ENCODE measurements at places on chromosomes 4 and X. TPM values are rescaled to one million over a fixed set of nuclear protein-coding genes. Genes with fewer than 3 reads are reported as not detected.
A peak's percentile ranks its signal among the peaks of the same experiment; 100 is the strongest.

The TAPT1 gene
- 70.6 TPM for total RNA-seq

The MAGEB10 gene
- not detected for total RNA-seq

The LANCL3 gene
- 0.05 TPM for total RNA-seq

The OTC gene
- total RNA-seq = not detected

The CTAG1A gene
- total RNA-seq = not detected

The TRPC5OS gene
- not detected for total RNA-seq

The TAF1 gene
- 62.2 TPM for total RNA-seq

GRCh38 chr4:183816882-183817509 lies 88.1 kb upstream of the STOX2 start:
- no peak for DNase-seq

- no peak for DNase-seq
Measured at GRCh38 chr4:48193921-48194468, 59.9 kb upstream of the TXK start.

- DNase-seq = no peak
Measured at GRCh38 chr4:69858690-69859089, 1.3 kb downstream of the SULT1E1 start.

DNA sequence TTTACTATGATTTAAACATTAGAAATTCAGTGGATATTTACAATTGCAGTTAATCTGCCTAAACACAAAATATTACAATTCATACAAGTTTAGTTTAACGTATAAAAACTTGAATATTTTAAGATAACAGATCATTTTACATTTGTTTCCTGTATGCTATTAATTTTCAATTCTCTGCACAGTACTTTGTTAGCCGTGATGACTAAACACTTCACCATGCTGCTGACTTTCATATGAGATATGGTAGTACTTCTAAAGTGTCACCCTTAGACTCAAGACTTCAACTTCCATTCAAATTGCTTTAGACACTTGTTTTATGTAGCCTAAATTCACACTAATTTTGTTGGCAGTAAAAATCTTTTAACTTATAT lies 1646.4 kb upstream of the ADGRL3 start:
- DNase-seq = no peak

GRCh38 chr4:15130441-15130840 lies 128.2 kb downstream of the CPEB2 start:
- DNase-seq = no peak

DNA sequence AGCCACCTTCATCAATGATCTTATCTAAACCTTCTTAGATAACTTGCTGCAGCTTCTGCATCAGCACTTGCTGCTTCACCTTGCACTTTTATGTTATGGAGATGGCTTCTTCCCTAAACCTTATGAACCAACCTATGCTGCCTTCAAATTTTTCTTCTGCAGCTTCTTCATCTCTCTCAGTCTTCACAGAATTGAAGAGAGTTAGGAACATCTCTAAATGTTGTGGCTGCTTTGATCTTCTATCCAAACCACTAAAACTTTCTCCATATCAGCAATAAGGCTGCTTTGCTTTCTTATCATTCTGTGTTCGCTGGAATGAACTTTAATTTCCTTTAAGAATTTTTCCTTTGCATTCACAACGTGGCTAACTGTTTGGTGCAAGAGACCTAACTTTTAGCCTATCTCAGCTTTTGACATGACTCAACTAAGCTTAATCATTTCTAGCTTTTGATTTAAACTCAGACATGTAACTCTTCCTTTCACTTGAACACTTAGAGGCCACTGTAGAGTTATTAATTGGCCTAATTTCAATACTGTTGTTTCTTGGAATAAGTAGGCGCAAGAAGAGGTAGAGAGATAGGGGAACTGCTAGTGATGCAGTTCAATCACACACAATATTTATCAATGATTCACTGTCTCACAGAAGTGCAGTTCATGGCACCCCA lies 36.1 kb upstream of the CORIN start:
- DNase-seq = no peak

DNA sequence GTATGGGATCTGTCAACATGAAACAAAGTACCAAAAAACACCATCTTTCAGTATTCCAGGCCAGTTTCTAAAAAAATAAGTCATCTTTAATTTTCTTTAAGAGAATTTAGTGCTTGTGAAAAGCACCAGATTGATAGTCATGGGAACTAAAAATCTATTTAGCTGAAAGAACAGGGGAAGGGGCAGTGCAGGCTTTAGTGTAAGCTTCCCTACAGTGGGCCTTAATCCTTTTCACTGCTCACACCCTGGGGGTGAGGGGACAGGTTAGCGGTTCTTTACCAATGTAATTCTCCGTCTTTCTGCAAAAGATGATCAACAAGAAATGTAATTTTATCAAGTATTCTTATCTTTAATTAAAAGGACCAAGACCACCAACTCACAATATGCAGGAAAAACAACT lies 47.1 kb downstream of the CHIC2 start:
- no peak for DNase-seq

DNA sequence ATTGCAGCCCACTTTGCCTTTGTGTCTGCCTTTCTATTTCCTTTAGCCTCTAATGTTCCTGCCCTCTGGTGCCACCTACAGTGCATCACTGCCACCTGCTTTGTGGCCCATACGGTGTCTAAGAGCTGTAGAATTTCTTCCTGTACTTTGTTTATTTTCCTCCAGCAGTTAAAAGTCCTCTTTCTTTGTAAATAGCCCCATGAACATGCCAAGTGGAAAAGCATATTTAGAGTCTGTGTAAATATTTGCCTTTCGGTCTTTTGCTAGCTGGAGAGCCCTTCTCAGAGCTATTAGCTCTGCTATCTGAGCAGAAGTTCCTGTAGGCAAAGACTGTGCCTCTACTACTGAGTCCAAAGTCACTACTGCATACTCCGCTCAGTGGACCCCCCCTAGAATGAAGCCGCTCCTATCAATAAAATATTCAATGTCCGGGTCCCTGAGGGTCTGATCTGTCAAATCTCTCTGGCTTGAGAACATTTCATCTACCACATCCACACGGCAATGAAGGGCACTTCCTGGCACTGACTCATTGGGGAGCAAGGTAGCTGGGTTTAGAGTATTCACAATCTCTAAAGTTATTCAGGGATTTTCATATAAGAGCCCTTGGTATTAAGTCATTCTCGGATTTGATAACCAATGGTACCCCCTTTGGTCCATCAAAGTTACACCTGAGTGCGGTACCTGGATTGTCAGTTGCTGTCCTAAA lies 36.3 kb downstream of the SULT1E1 start:
- peak; percentile 37 for DNase-seq

DNA sequence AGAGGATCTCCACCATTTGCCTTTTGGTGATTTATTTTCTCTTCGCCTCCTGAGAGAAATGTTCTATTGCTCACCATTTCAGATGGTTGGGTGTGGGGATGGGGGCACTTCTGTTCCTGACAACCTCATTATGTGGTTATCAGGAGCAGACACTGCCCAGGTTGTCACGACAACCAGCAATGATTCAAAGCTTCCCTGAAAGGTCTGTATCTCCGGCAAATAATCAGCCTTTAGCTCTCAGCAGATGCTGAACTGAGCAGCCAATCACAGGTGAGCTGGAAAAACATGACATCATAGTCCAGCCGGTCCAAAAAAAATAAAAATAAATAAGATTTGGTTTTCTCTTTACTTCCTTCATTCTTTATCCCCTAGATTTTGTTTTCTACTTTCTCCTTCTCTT lies 5.5 kb upstream of the PAK3 start:
- no peak for DNase-seq

GRCh38 chrX:314049-314448 lies 4.5 kb downstream of the GTPBP6 start:
- DNase-seq = no peak

DNA sequence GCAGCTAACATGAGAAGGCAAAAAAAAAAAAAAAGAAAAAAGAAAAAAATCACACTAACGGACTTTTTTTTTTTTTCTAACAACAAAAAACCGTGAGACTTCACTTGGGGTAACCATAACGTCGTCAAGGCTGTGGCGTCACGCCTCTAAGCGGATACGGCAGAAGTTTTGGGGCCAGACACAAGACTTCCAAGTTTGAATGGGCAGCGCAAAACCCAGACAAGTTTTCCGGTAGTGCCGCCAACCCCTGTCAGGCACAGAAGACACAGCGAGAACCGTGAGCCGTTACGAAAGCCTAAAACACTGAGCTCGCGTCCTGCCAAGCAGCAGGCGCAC lies 556 bp upstream of the SMARCA5 start:
- DNase-seq = no peak

- DNase-seq = no peak
Measured at GRCh38 chr4:184215709-184216328, 1.9 kb downstream of the ENPP6 start.

GRCh38 chr4:37793562-37793961 lies 32.9 kb upstream of the PGM2 start:
- no peak for DNase-seq

- no peak for DNase-seq
Measured at GRCh38 chr4:109295081-109295480, 7.4 kb downstream of the COL25A1 start.

GRCh38 chrX:115378471-115378870 lies 89.0 kb downstream of the LUZP4 start:
- DNase-seq = no peak

GRCh38 chrX:15911734-15912550 lies 57.3 kb upstream of the AP1S2 start:
- no peak for DNase-seq

DNA sequence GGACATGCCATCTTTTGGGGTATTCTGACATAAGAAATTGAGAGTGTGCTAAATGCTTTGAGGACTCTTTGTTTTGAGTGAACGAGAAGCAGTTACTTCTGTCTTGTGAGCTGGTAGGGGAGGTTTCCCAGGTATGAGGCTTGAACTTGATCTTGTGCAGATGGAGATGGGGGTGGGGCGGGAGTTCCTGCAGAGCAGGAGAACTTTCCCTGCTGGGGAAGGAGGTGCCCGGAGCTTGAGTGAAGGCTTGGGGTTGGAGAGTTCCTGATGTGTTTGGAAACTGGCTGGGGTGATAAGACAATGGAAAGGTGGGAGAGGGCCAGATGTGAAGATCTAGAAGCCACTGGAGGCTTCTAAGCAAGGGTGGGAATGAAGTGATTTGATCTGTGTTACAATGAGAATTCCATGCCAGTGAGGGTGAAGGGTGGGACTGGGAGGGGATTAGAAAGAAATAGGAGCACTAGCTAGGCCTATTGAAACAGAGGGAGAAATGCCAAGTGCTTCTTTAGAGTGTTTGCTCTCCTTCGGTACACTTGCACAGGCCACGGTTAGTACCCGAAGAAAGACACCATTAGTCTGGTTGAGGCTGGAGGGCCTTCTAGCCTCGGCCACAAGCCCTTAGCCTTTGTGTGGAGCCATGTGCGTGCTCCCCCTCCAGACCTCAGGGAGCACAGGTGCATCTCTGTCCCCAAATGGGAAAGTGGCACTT lies 103.5 kb upstream of the STOX2 start:
- DNase-seq = no peak

- no peak for DNase-seq
Measured at GRCh38 chrX:135522878-135523693, 2.6 kb downstream of the INTS6L start.

GRCh38 chr4:133997436-133997835 lies 204.2 kb downstream of the PABPC4L start:
- no peak for DNase-seq

DNA sequence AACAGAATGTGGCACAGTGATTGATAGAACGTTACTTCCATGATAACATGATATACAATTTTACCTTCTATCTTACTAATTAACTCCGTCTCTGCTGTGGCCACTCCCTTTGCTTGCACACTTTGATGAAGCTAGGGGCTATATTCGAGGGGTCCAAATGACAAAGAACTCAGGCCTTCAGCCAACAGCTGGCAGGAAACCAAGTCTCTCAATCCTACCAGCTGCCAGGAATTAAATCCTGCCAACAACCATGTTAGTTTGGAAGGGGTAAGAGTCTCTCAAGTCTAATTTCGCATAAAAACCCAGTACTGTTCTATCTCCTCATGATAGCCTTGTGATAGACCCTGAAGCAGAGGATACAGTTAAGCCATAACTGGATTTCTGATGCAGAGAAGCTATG lies 1122.9 kb upstream of the PCDH10 start:
- DNase-seq = no peak

DNA sequence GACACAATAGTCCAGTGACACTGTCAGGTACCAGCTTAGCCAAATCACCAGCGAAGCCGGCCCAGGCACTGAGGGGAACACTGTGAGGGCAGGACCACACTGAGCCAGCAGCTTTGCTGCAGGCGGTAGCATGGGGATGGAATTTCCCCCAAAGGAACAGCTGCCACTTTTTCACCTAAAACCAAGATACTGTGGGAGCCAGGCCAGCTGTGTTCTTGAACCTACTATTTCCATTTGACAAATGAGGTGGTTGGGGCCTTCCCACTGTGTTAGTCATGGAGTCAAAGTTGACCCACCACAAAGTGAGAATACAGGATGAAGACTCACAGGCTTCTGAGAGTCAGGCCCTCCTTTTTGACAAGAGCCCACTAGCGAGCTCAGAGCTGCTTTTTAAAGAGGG lies 70.7 kb upstream of the SH3RF1 start:
- no peak for DNase-seq

- no peak for DNase-seq
Measured at GRCh38 chr4:54165438-54165837, 63.7 kb upstream of the PDGFRA start.

- no peak for DNase-seq
Measured at GRCh38 chr4:127118681-127119080, 514.1 kb upstream of the INTU start.

- no peak for DNase-seq
Measured at GRCh38 chrX:81202456-81202819, 536 bp downstream of the SH3BGRL start.

GRCh38 chrX:151974336-151975227 lies at the start of gene GABRE:
TSS of gene GABRE (minus strand) at chrX:151974676. CDS start at chrX:151974625, 51 bp downstream.
- no peak for DNase-seq

DNA sequence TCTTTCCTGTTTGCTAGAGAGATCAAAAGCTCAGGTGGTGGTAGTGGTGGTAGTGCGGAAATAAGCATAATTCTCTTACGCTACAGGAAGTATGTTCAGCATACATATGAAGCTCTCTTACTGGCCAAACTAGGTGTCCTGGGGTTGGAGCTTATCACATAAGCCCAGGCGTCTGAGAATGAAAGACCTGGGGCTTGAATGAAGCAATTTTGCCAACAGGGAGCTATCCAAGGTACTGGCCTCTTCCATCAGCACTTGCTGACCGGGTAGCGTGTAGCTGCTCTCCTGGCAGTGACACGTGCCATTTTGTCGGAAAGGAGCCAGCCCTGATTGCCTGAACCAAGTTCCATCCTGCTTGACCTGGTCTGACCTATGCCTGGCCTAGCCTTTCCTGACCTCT lies 65.9 kb upstream of the HPF1 start:
- DNase-seq = peak; percentile 7

- DNase-seq = no peak
Measured at GRCh38 chr4:46648088-46648744, 258.3 kb upstream of the GABRA2 start.

- DNase-seq = no peak
Measured at GRCh38 chrX:93538575-93538974, 134.8 kb downstream of the NAP1L3 start.

Data from CD4-positive, alpha-beta T cell (primary cell).